Activated CD8-positive, alpha-beta memory T cell treated with anti-CD3 and anti-CD28 coated beads for 1 hour (primary cell): ENCODE measurements at places on chromosomes 12 and 14.

DNA sequence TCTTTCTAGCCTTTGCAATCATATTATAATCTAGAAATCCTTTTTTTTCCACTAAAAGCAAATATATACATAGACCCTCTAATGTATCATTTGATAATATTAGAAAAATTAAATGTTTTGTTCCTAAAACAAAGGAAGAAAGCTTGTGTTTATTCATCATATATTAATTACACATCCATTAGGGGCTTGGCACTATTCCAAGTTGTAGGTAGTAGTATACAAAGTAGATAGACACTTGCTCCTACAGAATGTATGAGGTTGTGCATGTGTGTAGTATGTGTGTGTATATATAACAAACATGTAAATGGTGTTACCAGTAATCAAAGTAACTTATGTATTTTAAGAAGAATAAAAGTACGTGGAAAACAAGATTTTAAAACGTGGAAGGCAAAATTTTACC is 15.0 kb upstream of the KCNMB4 start:
- no peak for DNase-seq

- no peak for DNase-seq
These were observed 112.2 kb downstream of the SLC16A7 start for GRCh38 chr12:59708064-59708463.

- DNase-seq, result no peak
These were observed 240.1 kb upstream of the ARHGAP5 start for GRCh38 chr14:31837031-31837430.

DNA sequence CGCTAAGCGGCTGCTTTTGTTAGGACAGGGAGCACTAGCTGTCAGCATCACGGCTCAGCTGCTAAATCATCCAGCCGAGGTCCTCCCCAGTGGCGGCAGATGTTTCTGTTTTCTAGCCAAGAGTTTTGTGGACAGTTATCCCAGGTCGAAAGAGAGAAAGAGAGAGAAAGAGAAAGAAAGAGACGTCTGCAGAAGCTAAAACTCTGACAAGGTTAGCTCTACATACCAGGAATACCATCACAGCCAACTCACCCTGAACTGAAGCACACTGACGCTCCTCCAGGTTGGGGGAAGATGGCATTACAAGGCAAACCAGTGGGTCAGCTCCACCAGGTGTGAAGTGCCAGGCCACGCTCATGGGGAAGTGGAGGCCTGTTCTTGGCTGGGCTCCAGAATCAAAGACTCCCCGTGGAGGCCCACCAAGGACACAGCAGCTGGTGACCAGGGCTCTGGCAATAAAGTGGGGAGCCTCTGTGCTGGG is 64.9 kb upstream of the DICER1 start:
- no peak for DNase-seq
